ENCODE measurements at places on chromosomes 16 and 17.

GRCh38 chr16:84423416-84423837, 55.1 kb downstream of the ATP2C2 start:
- no peak for DNase-seq

DNA sequence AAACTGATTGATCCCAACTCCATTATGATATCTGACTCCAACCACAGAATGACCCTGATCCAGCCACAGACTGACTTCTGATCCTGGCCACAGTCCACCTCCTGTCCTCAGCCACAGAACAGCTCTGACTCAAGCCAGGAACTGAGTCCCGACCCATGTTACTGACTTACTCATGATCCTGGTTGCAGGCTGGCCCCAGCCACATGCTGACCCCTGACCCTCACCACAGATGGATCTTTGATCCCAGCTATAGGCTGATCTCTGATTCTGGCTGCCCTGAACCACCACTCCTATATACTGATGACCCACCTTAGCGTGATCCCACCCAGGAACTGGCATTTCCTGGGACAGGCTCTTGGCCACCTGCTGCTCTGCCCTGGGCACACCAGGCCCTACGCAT, 32.2 kb upstream of the IL21R start:
- DNase-seq = no peak

DNA sequence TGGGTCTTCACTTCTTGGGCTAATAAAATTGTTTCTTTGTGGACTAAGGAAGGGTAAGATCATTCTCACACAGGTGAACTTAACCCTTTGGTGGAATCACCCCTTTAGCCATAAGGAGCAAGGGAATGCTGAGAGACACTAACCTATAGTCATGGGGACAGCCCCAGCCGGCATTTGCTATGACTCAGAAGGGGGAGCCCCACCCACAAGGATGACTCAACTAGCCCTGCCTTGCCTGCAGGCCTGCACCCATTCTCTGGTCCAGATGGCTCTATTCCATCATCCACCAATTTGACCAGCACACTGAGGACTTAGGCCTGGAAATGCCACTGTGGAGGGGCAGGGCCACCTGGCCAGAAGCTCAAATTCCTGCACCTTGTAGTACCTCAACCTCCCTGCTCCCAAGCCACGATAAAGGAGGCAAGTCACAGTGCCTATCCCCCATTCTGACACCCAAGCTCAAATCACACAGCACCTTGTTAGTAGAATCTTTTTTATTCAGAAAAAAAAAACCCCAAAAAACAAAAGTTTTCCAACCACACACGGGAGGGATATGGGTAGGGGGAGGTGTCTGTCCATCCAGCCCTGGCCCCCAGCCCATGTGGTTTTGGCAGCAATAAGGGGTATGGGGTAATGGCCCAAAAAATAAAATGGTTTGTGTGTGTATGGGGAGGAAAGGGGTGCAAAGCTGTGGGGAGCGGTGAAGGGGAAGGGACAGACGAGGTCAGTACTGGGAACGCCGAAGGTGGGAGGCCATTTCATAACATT, 3.0 kb downstream of the PFN1 start:
- DNase-seq = no peak

DNA sequence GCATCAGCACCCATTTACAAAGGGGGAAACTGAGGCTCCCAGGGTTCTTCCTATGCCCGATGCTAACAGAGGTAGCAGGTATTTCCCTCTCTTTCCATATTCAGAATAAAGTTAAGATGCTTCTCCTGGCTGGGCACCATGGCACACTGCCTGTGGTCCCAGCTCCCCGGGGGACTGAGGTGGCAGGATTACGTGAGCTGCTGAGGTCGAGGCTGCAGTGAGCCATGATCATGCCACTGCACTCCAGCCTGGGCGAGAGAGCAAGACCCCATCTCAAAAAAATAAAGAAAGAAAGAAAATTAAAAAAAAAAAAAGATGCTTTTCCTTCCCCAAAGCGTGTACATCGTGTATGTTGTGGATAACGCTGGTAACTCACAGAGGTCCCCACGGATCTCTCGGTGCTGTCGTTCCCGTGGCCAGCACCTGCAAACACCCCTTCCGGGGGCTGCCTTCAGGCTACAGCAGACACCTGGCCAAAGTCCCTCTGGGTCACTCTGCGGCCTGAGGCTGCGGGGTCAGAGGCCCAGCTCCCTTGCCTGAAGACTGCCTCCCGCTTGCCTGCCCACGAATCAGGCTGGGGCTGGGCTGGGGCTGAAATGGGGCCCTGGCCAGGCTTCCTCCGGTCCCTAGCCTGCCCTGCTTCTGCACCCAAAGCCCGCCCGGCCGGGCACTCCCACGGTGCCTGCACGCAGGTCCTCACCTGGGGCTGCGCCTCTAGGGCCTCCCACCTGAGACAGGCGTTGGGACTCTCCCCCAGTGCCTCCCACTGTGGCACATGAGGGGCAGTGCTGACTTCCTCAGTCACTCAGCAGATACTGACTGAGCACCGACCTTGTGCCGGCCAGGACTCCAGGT, 63.1 kb downstream of the ZDHHC7 start:
- no peak for DNase-seq

- no peak for DNase-seq
These were observed 36.6 kb downstream of the UBE2G1 start for GRCh38 chr17:4329838-4330237.

DNA sequence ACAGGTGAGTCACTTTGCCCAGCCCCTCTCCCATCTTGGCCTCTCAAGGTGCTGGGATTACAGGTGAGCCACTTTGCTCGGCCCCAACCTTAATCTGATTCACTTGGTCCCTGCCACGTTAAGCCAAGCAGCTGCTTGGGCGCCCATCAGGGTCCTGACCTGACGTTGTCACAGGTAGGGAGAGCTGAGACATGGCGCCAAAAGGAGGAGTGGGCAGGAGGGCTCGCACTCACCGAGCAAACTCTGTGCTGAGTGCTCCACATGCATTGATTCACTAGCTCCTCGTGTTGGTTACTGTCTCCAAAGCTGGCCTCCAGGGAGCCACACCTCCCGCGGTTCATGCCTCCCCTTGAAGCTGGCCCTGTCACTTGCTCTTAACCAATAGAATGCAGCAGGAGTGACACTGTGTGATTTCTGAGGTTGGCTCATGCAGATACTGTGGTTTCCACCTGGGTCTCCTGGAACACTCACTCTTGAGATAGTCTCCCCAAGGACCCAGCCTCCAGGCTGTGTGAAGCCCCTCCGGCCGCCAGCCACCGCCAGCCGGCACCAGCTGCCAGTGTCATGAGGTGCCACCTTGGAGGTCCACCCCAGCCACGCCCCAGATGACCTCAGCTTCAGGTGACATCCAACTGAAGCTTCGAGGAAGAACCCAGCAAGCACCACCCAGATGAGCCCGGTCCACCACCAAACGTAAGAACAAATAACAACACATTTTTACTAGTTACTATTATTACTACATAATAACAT, 223.0 kb downstream of the GSG1L start:
- no peak for DNase-seq

- DNase-seq = no peak
These were observed 25.0 kb downstream of the TEX14 start for GRCh38 chr17:58666858-58667267.

GRCh38 chr17:29587591-29587990, 1.9 kb downstream of the GIT1 start:
- no peak for DNase-seq

DNA sequence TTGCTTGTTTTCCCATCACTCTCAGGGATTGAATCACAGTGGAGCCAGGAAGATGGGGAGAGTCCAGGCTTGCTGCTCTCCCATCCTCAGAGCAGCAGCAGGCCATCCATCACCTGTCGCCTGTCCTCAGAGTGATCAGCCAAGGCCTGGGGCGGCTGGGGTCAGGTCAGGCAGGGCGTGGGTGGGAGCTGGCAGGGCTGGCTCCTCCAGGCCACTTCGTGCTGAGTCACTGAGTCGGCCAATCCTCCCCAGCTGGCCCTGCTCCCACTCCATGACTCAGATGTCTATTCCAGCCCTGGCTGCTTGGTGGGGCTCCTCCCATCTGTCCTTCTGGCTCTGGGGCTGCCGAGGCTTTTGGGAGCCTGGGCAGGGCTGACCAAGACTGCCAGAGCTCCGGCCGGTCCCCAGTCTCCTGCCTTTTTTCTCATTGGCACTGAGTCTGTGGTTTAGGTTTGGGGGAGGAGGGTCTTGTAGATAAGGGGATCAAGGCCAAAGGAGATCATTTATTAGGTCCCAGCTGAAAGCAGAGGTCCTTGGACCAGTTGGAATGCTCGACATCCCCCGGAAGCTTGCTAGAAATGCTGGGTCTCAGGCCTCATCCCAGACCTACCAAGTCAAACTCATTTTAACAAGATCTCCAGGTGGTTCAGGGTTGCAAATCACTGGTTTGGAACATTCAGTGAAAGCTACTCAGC, 72.7 kb downstream of the ABCC1 start:
- DNase-seq = no peak

DNA sequence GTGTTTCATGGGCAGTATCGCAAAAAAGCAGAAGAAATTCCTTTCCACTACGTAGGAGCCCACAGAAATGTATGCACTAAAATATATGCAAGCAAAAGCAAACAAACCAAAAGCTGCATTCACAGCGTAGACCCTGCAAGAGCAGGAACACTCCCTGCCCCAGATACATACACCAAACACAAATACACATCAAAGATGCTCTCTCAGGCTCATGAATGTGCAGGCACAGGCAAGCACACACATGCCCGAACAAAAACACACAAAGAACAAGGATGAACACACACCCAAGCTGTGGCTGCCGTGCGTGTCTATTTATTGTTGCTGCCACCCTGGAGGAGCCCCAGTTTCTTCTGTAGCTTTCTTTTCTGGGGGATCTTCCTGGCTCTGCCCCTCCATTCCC, 1.7 kb downstream of the NUPR1 start:
- no peak for DNase-seq

- no peak for DNase-seq
These were observed 19.0 kb downstream of the ADAD2 start for GRCh38 chr16:84209989-84210388.

DNA sequence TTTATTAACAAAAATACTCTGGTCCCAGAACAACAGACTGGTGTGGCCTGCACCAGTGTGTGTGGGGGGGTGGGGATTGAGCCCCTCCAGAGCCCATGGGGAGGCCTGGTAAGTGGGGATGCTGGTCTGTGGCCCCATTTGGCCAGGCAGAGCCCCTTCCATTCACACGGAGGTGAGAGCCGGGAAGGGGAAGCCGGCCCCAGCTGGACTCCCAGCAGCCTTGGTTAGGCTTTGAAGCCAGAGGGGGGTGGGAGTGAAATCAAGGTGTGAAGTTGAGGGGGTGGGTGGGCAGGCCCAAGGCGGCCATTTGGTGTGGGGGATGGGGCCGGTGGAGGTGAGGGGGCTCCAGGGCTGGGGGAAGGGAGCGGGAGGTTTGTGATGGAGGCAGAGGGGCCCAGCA, 5.9 kb downstream of the TBX6 start:
- DNase-seq = no peak

GRCh38 chr16:85245307-85246172, 133.3 kb upstream of the CIBAR2 start:
- peak; percentile 72 for DNase-seq

DNA sequence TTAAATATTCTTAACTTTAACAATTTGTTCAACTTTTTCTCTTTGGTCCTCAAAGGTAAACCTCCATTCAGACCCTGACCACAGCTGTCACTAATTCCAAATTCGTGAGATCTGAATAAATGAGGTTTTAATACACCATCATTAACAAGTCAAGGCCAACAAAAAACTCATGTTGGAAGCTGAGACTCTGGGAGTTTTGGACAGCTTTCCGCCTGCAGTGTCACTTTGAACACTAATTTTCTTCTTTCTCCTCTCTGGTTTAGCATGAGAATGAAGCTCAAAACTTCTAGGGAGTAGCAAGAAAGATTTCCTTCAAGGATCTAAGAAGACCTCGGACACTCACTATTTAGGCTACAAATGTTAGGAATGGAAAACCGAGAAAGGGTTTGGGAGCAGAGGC, 32.7 kb upstream of the DNAH9 start:
- DNase-seq = no peak

GRCh38 chr16:79288066-79288465, 312.5 kb downstream of the MAF start:
- DNase-seq = no peak

GRCh38 chr17:12814718-12815117, 25.4 kb downstream of the ARHGAP44 start:
- no peak for DNase-seq

- DNase-seq = no peak
These were observed 54.5 kb upstream of the ADORA2B start for GRCh38 chr17:15890279-15890892.

Measured in neural crest cell (in vitro differentiated cells).